Psoas muscle (tissue), 8 donors: ENCODE measurements at places on chromosomes 2 and 18.

- no peaks in the 10 kb centered on the region for H3K36me3 ChIP-seq
- no peak for DNase-seq
- no peak overlapping the region for H3K27ac ChIP-seq
- peaks cover 5% of the 10 kb centered on the region for H3K27me3 ChIP-seq
- H3K4me3 ChIP-seq: no peak overlapping the region
Measured at GRCh38 chr2:26822877-26823276, 25.1 kb upstream of the DPYSL5 start.

DNA sequence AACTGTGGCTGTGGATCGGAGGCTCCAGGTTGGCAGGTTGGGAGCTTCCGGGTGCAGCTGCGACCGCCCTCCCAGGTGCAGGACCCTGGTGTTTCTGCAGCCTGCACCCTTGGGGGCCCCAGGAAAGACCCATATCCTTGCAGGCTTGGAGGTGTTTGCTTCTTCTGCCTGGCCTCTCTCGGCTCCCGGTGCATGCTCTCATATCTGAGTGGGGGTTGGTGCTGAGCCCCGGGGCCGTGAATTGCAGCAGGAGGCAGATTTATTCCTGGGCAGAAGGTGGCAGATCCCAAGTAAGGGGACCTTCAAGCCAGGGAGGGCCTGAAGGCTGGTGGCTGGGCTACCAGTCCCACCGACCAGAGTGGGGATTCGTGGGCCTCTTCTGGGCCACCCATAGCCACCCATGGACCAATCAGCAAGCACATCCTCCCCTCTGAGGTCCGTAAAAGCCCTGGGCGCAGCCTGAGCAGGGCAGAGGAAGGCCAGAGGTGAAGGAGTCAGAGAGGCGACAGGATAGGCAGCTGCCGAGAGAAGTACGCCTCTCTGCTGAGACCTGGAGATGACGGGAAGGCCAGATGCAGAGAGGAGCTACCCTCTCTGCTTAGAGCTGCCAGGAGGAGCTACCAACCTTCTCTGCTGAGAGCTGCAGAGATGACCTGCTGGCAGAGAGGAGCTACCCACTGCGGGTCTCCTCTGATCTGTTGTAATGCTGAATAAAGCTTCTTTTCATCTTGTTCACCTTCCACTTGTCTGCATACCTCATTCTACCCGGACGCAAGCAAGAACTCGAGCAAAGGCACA, 1279.0 kb upstream of the LRRTM1 start:
- H3K36me3 ChIP-seq: no peaks in the 10 kb centered on the region
- DNase-seq: no peak
- no peak overlapping the region for H3K27ac ChIP-seq
- H3K4me3 ChIP-seq: no peak overlapping the region
- H3K27me3 ChIP-seq: no peaks in the 10 kb centered on the region

DNA sequence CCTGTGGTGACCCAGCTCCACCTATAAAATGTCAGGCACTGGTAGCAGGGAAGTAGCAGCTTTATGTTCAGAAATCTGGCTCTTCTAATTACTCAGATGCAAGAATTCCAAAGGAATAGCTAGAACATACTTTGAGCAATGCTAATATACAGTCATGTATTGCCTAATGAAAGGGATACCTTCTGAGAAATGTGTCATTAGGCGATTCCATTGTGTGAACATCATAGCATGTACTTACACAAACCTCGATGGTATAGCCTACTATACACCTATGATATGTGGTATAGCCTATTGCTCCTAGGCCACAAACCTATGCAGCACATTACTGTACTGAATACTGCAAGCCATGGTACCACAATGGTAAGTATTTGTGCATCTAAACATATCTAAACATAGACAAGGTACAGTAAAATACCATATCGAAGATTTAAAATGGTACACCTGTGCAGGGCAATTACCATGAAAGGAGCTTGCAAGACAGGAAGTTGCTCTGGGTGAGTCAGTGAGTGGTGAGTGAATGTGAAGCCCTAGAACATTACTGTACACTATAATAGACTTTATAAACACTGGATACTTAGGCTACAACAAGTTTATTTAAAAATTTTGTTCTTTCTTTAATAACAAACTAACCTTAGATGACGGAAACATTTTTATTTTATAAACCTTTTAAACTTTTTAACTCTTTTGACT, 50.3 kb upstream of the ETAA1 start:
- no peaks in the 10 kb centered on the region for H3K4me1 ChIP-seq
- H3K27ac ChIP-seq: no peak overlapping the region
- no peak for DNase-seq
- no peaks in the 10 kb centered on the region for H3K27me3 ChIP-seq
- H3K36me3 ChIP-seq: no peaks in the 10 kb centered on the region

DNA sequence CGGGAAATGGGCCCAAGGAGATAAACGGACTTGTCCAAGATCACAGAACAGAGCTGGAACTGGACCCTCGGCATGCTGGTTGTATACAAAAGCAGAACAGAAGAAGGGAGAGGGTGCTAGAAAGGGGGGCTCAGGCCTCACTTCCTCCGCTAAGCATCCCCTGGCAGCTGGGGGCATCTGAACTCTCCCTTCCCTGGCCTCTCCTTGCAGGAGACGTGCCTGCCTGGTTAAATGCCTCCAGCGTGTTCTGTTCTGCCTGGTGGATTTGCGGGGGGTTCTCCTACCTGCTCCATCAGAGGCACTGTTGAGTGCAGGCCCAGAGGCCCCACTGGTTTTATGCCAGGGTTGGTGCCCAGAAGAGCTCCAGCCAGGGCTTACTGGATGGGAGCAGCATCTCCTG, 124.7 kb downstream of the ZFP36L2 start:
- H3K27ac ChIP-seq: peak overlapping the region; percentile 82
- no peak for DNase-seq
- peak overlapping the region; percentile 74 for H3K4me3 ChIP-seq
- no peaks in the 10 kb centered on the region for H3K36me3 ChIP-seq
- H3K27me3 ChIP-seq: no peaks in the 10 kb centered on the region
- H3K4me1 ChIP-seq: peaks cover 5% of the 10 kb centered on the region

DNA sequence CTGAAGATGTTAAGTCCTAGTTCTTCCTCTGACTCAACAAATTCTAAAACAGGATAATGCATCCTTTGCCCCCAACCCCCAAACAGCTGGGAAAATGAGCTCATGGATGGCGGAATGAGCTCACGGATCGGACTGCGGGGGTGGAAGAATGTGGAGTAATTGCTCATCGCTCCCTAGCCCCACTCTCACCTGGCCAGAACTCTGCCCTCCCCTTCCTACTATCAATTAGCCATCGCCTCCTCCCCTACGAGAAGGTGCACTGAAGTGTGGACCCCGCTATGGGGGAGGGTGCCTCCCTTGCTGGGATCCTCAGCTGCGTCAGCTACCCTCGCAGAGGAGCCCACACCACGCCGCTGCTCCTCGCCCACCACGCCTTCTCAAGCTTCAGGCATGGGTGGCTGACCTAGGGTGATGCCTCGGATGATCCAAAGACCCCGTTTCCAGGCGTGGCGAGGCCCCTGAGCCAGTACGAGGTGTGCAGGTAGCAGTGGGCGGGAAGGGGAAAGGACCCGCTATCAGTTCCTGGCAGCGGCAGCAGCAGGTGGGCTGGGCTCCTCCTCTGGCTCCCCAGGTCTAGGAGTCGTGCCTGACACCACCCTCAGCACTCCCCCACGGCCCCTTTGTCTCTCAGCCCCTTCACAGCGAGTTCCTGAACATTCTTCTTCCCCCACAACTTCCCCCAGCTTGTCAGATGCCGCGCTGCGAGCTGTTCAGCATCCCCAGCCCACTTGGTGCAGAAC, 82.1 kb upstream of the POMC start:
- no peak overlapping the region for H3K4me3 ChIP-seq
- H3K36me3 ChIP-seq: peaks cover 45% of the 10 kb centered on the region
- no peak overlapping the region for H3K27ac ChIP-seq

- no peak for DNase-seq
- no peaks in the 10 kb centered on the region for H3K36me3 ChIP-seq
- H3K27ac ChIP-seq: no peak overlapping the region
- H3K4me3 ChIP-seq: no peak overlapping the region
- no peaks in the 10 kb centered on the region for H3K27me3 ChIP-seq
Measured at GRCh38 chr2:165868211-165868610, 74.2 kb upstream of the GALNT3 start.

DNA sequence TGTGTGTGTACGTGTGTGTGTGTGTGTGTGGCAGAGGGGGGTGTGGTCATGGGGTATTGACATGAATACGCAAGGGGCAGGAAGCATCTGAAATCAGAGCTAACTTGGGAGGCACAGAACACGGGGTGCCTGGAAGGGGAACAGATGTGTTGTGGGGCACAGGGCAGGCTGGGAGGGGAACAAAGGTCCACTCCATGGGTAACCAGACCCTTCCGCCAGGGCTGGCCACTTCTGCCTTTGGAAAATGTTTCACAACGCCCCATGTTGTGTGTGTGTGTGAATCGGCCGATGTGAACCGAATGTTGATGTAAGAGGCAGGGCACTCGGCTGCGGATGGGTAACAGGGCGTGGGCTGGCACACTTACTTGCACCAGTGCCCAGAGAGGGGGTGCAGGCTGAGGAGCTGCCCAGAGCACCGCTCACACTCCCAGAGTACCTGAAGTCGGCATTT, at the start of gene SLC11A1:
TSS of gene SLC11A1 (plus strand) at position 358 of the 451 bp plus-strand sequence. CDS start 96 bp downstream, outside the sequence.
- DNase-seq: peak; percentile 46
- no peaks in the 10 kb centered on the region for H3K4me1 ChIP-seq
- no peak within 1 kb of the TSS for H3K27ac ChIP-seq

DNA sequence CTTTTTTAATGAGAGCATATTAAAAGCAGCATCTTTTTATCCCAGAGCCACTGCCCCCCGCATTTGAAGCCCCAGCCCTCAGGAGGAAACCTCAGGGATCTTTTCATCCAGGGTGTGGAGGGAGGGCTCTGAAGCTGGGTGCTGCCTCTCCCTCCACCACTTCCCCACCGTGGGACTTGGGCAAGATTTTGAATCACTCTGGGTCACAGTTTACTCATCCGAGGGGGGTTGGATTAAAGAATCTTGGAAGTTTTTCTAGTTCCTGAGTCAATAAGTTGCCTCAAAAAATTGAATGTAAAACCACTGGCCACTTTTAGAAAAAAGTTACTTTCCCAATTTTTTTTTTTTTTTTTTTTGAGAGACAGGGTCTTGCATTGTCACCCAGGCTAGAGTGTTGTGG, 62.0 kb upstream of the ANKRD44 start:
- no peaks in the 10 kb centered on the region for H3K36me3 ChIP-seq
- H3K27me3 ChIP-seq: no peaks in the 10 kb centered on the region
- no peak for DNase-seq
- H3K4me3 ChIP-seq: no peak overlapping the region
- peaks cover 15% of the 10 kb centered on the region for H3K4me1 ChIP-seq
- no peak overlapping the region for H3K27ac ChIP-seq

DNA sequence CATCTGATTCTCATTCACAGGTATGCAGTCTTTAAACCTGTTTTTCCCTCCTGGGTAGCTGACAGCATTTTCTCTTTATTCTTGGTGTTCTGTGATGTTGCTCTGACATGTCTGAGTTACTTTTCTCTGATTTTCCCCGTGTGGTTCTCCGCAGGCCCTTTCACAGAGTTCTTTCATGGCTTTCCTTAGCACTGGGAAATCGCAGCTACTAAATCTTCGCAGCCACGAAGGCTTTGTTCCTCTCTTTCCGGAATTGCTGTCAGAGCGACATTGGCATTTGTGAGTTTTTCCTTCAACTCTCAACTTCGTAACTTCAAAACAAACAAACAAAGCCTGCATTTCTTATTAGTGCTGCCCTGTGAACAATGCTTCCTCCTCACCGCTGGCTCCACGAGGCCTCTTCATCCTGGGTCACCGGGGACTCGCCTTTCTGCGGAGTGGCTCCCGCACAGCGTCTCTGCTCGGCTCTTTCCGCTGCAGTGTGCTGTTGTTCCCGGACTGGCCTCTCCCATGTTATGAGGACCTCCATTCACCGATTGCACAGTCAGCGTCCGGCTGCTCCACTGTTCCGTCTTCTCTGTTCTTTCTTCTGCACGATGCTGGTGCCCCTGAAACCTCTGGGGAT, 16.1 kb downstream of the COLEC11 start:
- peak; percentile 20 for DNase-seq
- H3K27ac ChIP-seq: no peak overlapping the region
- no peaks in the 10 kb centered on the region for H3K27me3 ChIP-seq
- H3K4me3 ChIP-seq: no peak overlapping the region
- no peaks in the 10 kb centered on the region for H3K36me3 ChIP-seq
- no peaks in the 10 kb centered on the region for H3K4me1 ChIP-seq

- no peak overlapping the region for H3K4me3 ChIP-seq
- no peak overlapping the region for H3K27ac ChIP-seq
- no peaks in the 10 kb centered on the region for H3K27me3 ChIP-seq
Measured at GRCh38 chr18:35590935-35591334, 9.4 kb downstream of the GALNT1 start.

- H3K4me1 ChIP-seq: peaks cover 58% of the 10 kb centered on the region
- DNase-seq: no peak
- H3K4me3 ChIP-seq: no peak overlapping the region
- H3K27me3 ChIP-seq: no peaks in the 10 kb centered on the region
- peaks cover 14% of the 10 kb centered on the region for H3K36me3 ChIP-seq
Measured at GRCh38 chr2:74850496-74851190, 16.7 kb downstream of the HK2 start.

DNA sequence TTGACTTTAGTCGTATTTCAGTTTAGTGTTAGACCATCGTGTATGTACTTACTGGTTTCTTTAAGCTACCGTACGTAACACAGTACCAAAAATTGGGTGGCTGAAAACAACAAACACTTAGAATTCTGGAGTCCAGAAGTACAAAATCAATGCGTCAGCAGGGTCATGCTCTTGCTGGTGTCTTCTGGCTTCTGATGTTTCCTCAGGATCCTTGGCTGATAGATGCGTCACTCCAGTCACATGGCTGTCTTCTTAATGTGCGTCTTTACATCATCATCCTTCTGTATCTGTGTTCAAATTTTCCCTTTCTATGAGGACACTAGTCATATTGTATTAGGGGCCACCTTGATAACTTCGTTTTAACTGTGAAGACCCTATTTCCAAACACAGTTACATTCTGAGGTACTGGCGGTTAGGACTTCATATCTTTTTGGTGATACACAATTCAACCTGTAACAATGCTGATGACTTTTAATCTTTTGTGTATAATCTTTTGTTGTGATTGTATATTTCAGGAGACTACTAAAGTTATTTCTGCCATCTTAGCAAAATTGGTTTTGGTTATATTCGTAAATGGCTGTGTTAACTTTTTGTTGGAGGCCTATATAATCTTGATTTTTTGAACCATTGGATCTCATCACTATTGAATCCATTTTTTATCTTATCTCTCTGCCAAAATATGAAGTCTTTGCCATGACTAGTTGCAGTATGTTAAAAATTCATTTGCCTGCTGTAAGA, 25.4 kb downstream of the ACTR3 start:
- no peak overlapping the region for H3K27ac ChIP-seq
- no peak overlapping the region for H3K4me3 ChIP-seq
- H3K36me3 ChIP-seq: peaks cover 68% of the 10 kb centered on the region
- peaks cover 8% of the 10 kb centered on the region for H3K4me1 ChIP-seq
- no peaks in the 10 kb centered on the region for H3K27me3 ChIP-seq

DNA sequence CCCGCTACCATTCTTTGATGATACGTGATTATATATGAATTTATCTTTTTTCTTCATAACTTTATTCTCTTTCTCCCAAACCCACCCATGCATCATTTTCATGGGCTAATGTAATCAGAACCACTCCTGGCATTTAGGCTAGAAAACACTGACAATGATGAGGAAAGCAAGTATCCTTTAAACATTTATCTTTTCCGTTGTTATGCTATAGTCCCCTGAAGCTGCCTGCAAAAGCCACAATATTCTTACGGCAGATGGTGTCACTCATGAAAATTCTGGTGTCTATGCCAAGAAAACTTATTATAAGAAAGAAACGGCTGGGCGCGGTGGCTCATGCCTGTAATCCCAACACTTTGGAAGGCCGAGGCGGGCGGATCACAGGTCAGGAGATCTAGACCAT, 221.8 kb upstream of the CTAGE1 start:
- H3K36me3 ChIP-seq: no peaks in the 10 kb centered on the region
- no peaks in the 10 kb centered on the region for H3K4me1 ChIP-seq
- H3K27ac ChIP-seq: no peak overlapping the region
